ENCODE measurements at places on chromosomes 2 and 18.

- DNase-seq = no peak
These were observed 249.4 kb upstream of the HS6ST1 start for GRCh38 chr2:128568106-128568505.

DNA sequence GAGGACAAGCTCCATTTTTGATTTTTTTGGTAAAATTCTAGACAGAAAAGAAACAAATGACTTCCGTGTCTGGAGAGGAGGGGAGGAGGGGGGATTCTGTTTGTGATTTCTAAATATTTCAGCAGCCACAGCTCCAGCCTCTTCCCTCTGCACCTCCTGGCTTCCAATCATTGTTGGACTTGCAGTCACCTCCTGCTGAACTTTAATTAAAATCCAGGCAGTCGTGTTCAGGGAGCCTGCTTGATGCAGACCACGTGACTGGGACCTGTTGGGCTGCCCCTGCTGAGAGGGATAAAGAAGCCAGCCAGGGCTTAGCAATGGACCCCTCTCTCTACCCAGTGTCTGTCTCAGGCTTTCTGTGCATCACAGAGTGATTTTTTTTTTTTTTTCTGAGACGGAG, 115.1 kb downstream of the SH3BP4 start:
- peak; percentile 59 for DNase-seq

DNA sequence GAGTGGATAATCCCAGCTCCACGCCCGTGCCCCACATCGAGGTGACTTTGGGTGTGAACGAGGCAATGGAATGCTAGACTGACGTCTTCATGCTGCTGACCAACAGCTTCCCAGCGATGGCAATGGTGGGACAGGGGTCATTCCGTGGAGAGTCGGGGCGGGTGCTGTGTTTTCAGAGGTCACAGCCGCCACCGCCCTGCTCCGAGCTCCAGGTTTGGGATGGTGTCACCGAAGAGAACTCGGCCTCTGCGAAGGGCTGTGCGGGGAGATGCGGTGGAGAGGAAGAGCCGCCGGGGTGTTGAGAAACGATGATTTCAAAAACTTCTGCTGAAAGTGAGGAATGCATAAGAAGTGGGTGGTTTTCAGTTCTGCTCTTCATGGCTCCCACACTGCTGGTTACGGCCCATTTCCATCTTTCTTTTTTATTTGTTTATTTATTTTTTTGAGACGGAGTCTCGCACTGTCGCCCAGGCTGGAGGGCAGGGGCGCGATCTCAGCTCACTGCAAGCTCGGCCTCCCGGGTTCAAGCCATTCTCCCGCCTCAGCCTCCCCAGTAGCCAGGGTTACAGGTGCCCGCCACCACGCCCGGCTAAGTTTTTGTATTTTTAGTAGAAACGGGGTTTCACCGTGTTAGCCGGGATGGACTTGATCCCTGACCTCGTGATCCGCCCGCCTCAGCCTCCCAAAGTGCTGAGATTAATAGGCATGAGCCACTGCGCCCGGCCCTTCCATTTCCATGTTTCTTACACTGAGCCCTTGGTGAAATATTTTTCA, 142.6 kb downstream of the RTP5 start:
- DNase-seq = no peak

- no peak for DNase-seq
These were observed 807.5 kb downstream of the MBD2 start for GRCh38 chr18:53417003-53417402.

DNA sequence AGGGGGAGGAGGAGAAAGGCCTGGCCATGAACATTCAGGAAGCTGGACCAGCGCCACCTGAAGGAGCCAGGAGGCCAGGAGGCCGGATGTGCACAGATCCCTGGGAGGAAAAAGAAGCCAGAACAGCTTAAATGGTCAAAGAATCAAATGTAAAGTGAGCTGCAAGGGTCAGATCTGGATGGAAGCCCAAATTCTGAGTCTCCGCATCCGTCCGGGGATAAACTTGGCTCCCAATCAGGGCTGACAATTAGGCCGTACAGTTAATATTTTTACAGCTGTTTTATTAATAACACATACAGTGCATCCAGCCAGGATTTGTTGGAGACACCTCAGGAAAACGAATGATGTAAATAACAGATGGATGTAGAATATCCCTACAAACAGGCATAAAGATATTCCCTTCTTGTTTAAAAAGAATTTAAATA, 495.1 kb upstream of the TCF4 start:
- peak; percentile 53 for DNase-seq

GRCh38 chr18:47343291-47343690, 91.8 kb upstream of the SKOR2 start:
- DNase-seq = no peak

- no peak for DNase-seq
These were observed 107.8 kb upstream of the REV1 start for GRCh38 chr2:99597616-99598015.

DNA sequence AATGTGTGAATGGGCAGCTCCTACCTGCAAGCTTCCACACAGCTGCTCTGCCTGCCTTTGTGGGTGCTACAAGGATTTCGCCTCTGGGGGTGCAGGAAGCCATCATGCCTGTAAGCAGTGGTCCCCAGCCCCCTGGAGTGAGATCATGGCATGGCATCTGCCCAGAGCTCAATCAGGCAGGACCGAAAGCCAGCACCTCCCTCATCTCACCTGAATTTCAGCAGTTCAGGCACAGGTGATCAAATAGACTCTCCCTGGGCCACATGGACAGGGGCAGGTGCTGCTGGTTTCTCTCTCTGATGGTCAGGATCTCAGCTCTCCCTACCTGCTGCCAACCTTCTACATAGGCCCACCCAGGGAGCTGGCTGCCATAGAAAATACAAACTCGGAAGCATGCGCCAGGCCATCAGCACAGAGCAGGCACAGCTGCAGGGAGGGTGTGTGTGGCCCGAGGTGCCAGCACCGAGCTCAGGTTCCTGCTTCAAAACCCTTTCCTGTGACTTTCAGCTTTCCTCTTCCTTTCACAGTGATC, 133.2 kb upstream of the ID2 start:
- peak; percentile 35 for DNase-seq

DNA sequence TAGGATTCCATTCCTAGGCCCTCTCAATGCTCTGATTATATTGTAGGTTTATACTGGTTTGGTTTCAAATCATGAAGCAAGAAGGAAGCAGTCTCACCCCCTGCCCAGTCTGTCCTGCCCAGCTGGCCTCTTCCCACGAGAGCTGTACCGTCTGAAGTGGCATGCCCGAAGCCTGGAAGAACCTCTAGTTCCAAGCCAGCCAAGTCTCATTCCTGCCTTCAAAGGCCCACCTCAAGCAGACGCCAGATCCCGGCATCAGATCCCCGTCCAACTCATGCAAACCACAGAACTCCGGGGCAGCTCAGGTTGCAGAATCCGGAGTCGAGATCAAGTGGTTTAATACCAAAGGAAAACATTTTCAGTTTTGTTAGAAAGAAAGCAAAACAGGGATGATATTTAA, 234.4 kb downstream of the LPIN1 start:
- peak; percentile 24 for DNase-seq

- no peak for DNase-seq
These were observed 36.7 kb downstream of the PKP4 start for GRCh38 chr2:158493458-158493857.

- no peak for DNase-seq
These were observed 323.7 kb downstream of the ARHGAP15 start for GRCh38 chr2:143452817-143453451.

DNA sequence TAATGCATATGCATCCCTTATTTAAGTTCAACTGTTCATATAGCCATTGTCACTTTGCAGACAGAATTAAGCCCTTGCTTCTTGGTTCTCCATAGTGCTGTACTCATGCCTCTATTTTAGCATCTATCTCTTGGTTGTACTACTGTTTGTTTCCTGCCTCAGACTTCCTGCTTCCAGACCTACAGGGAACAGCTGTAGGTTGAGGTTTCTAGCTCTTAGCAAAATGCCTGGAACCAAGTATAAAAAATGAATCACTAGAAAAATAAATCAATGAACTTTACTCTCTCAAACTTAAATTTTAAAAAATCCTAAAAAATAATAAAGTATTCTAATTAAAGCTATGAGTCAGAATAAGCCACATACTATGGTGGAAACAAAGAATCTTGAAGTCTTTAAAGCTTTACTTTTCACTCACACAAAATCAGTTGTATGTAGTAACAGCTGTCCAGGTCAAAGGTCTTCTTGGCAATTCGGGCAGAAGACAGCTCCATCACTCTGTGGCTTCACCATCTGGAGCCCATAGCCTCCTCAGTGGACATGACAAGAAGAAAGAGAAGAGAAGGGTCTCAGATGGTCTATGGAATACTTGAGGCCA, 1228.1 kb upstream of the GYPC start:
- DNase-seq = no peak

DNA sequence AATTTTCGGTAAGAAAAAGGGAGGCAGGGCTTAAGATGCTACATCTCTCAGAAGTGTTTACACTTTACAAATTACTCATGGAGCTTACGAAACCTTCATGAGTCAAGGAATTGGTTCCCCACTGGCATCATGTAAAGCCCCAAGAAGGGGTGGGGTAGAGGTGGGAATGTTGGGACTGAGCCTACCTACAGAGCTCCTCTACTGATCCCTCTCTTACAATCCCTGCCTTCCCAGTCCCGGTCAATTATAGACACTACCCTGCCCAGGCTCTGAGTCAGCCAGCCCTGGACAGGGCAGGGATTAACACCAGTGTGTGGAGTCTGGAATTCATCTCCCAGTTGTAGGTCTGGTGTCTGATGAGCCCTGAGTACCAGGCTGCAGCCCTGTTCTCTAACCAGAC, 248.9 kb downstream of the PAX3 start:
- DNase-seq = no peak

DNA sequence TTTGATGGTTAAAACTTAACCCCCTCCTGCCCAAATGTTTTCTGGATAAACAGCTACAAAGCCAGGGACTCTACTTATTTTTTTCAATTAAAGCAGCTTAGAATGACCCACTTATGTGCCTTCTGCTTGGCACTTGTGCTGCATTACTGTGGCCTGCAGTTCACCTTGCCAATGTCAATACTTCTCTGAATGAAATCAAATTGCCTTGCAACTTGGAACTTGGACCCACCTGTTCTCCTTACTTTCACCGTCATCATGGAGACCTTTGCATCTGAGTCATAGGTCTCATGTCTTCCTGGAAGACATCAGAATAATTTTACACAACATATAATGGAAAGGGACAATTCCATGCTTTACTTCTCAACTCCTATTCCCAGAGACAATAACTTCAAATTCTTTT, 92.1 kb upstream of the FHL2 start:
- no peak for DNase-seq

DNA sequence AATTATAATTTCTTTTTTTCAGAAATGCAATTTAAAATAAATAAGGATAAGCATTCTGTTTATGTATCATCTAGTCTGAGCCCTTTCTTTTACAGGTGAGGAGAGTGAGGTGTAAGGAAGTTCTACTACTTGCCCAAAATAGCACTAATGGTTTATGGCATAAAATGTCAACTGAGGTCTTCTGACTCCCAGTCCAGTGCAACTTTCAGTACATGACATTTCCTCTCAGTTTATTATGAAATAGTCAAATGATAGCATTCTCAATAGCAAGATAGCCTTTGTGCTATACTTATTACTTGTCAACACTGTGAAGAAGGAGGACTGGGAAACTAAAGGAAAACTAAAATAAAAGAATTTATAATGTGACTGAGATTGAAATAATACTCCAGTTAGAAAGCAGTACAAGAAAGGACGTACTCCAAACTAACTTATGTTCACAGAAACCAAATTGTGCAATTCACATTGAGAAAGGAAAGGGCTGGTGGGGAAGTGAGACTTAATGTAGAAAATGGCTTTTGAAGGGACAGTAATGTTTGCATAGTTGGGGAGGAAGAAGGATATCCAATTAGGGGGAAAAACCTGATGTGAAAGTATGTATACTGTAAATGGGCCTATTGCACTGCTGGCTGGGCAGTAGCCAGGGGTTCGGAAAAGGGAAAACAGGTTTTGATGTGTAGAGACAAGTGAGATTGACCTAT, 166.7 kb upstream of the ZEB2 start:
- DNase-seq = no peak

GRCh38 chr18:49967636-49968313, 154.4 kb upstream of the ACAA2 start:
- DNase-seq = no peak

GRCh38 chr18:40259115-40259835, 1695.8 kb upstream of the PIK3C3 start:
- no peak for DNase-seq

GRCh38 chr2:2226326-2226725, 104.7 kb downstream of the MYT1L start:
- DNase-seq = no peak

- DNase-seq = no peak
These were observed 68.5 kb downstream of the TMEM18 start for GRCh38 chr2:608711-609110.

DNA sequence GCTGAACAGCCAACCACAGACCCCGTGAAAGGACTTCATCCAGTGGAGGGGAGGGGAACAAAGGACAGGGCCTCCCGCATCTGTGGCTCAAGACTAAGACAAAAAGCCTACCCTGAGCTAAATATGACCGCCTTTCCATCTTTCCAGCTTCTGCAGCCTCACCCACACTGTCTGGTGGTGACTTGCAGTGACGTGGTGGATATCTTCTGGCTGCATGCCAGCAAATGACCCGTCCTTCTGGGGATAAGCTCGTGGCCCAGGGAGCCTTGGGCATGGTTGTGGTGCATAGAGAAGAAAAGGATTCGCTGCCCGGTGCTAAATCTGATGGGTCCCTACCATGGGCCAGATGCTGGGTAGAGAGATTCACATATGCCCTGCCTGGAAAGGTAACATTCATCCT, 8.7 kb upstream of the NGEF start:
- no peak for DNase-seq

DNA sequence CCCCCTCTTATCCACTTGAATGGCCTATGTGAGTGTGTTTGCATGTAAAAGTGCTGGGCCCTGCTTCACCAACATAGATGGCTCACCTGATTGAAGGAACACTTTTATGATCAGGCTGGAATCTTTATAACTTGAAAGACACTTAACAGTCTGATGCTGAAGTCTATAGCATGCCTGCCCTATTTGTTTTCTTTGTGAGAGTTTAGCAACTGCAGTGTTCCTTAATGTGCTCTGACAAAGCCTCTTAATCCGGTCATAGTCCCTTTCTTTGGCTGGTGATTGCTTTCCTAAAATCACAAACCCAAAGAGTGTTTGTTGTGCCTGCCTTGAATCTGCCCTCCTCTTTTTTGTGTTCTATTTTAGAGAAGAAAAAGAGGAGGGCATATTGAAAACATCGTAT, 1382.8 kb upstream of the CELF4 start:
- DNase-seq = no peak

GRCh38 chr2:218582076-218582475, 13.4 kb downstream of the CNOT9 start:
- no peak for DNase-seq

DNA sequence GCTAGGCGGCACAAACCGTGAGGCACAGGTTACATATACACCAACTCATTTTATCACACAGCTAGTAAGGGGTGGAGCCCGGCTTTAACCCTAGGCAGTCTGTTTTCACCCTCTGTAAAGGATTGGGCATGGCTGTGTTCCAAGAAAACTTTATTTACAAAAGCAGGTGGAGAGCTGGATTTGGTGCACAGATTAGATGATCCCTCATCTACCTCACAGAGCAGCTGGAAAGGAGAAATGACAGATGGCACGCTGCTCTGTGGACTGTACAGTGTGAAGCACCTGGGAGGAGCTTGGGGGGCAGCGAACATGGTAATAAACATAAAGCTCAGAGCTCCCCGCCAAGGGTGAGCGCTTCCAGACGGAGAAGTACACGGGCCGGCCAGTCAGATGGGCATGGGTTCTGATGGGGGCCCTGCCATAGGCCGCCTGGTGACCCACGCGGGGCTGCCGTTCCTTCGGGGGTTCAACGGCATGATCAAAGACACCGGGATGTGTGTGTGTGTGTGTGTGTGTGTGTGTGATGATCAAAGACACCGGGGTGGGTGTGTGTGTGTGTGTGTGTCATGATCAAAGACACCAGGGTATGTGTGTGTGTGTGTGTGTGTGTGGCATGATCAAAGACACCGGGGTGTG, 862 bp upstream of the TMEM177 start:
- DNase-seq = peak; percentile 56
